ENCODE measurements at places on chromosomes 5 and 9.

- no peak for DNase-seq
Measured at GRCh38 chr5:107012371-107012770, 658.4 kb downstream of the EFNA5 start.

DNA sequence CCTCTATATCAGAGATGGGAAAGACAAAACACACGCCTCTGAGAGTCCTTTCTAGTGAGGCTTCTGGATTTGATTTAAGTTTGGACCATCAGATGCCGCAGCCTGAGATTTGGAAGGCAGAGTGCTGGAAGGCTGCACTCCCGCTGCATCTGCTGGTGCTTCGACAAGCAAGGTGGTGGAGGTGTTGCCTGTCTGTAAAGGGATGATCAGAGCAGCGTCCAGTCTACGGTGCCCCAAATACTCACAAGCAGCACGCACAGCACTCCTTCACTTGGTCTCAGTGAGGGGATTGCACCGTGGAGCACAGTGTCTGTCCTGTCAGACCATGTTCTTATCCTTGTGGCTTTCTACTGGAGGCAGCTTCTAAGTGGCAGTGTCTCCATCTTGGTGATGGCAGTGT, 221.4 kb downstream of the GADD45G start:
- no peak for DNase-seq

- DNase-seq = no peak
Measured at GRCh38 chr5:35660451-35660850, 42.8 kb downstream of the SPEF2 start.

- DNase-seq = no peak
Measured at GRCh38 chr5:52922384-52922783, 66.8 kb upstream of the ITGA2 start.

DNA sequence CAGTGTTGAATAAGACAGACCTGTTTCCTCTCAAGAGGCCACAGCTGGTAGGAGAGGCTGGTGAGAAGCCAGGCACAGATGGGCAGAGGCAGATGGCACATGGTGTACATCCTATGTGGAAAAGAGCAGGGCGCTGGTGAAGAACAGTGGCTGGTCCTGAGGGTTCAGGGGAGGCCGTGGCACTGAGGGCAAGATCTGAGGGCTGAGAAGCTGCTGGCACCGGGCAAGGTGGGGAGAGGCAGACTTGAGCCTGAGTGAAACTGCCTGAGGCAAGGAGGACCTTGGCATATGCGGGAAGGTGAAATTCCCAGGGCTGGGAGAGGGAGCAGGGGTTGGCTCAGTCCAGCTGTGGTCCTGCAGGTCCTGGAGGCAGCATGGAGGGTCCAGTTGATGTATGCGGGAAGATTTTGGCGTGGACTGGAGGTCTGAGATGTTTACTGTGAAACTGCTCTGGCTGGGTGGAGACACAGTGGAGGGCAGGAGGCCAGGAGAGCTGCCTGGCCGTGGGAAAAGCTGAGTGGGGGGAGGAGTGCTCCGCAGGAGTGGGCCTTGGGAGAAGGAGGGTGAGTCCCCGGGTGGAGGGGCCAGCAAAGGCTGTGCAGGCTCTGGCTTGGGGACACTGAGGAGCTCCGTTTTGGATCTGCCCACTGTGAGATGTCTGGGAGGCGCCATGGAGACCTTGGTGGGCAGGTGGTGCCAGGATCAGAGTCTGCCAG, 2.6 kb downstream of the MAN1B1 start:
- no peak for DNase-seq

DNA sequence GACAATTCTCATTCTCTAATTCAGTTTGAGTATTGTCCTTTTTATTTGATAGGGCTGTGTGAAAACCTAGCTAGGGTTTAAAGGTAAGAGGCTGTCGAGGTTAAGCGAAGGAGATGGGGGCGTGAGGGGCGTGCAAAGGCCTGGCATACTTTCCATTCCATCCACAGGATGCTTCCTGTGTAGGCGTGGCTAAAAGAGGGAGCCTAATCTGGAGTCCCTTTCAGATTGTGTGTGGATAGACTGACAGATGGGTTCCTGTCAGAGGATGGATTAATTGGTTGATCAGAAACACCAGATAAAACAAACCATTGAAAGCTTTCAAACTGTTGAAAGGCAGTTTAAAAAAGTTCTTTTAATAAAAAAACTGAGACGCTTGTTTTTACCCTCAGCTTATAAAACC, 1.1 kb upstream of the ELL2 start:
- DNase-seq = peak; percentile 35

DNA sequence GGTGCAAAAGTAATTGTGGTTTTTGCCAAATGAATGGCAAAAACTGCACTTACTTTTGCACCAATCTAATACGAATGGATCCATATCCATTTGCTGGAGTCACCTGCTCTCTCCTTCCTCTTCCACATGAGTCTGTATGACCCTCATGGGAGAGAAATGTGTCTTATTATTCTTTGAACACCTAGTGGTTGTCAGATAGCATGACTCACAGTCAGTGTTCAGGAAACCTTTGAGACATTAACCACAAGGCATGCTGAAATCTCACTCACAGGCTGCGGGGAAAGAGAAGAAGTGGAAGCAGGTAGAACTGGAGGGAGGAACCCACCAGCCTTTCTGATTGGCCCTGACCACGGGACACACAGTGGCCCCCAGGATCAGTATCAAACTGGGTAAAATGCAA, 222.8 kb upstream of the KLF4 start:
- DNase-seq = no peak

- DNase-seq = no peak
Measured at GRCh38 chr5:128693764-128694163, 155.7 kb upstream of the FBN2 start.

GRCh38 chr9:132383462-132383883, 23.2 kb downstream of the TTF1 start:
- DNase-seq = no peak

DNA sequence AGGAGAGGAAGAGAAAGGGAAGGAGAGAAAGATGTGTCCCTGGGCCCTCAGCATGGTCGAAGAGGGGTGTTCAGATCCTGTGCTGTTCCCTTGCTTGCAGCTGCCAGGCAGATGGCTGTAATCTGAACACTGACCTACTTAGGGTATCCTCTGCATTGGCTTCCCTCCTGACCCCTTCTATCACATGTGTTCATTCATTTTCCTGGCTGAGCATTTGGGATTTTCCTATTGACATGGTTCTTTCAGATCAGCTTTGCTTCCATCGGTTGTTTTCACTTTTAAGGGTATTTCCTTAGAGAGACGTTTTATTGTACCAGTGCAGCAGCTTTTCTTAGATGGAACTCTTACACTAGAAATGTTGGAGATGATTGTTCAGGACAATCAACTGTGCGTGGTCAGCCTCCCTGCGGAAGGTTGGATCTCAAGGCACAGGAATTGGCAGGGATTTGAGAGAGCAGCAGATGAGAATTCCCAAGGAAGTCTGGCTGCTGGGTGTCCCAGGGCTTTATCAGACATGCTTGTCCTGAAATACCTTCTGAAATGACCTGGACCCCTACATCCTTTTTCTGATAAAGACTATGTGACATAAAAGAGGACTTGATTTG, 26.0 kb downstream of the ACTBL2 start:
- DNase-seq = no peak

GRCh38 chr9:99465231-99465907, 243.3 kb downstream of the SEC61B start:
- DNase-seq = no peak

GRCh38 chr5:75214409-75214808, 22.3 kb downstream of the ANKRD31 start:
- DNase-seq = no peak

GRCh38 chr5:165244407-165244806, 1739.0 kb downstream of the MAT2B start:
- no peak for DNase-seq

DNA sequence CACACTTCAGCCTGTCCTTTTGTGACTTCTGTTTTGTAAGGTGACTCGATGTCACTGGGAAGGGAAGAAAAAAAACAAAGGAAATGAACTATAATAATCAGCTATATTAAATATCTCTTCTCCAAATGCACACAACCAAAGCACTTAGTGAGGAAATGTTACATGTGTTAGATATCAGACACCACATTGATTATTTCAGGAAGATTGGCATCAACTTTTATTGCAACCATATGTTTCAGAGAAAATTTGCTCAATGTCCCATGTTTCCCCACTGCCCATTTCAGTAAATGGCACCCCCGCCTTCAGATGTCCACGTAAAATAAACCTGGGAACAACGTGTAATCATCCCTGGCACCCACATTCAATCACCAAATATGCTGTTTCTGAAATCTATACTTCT, 151.8 kb downstream of the EPB41L4A start:
- DNase-seq = no peak

- DNase-seq = no peak
Measured at GRCh38 chr9:29209748-29210291, 1636.5 kb upstream of the C9orf72 start.

- no peak for DNase-seq
Measured at GRCh38 chr9:73200694-73201452, 49.2 kb downstream of the ANXA1 start.

DNA sequence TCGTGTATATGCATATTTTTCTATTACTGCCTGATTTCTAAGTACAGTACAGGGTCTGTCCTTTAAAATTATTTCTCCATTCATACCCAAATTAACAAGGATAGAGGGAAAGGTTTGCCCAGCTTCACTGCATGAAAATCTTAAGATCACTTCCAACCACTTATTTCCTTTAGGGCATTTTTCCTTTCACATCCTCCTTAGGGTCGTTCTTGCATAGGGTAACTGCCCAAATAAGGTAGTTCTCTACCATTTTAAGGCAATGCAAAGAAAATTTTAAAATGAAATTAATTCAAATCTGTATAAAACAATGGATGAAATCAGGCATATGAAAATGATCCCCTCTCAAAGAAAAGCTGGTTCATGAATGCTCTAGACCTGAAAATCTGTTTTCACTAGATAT, 4.1 kb upstream of the CDC20B start:
- no peak for DNase-seq

DNA sequence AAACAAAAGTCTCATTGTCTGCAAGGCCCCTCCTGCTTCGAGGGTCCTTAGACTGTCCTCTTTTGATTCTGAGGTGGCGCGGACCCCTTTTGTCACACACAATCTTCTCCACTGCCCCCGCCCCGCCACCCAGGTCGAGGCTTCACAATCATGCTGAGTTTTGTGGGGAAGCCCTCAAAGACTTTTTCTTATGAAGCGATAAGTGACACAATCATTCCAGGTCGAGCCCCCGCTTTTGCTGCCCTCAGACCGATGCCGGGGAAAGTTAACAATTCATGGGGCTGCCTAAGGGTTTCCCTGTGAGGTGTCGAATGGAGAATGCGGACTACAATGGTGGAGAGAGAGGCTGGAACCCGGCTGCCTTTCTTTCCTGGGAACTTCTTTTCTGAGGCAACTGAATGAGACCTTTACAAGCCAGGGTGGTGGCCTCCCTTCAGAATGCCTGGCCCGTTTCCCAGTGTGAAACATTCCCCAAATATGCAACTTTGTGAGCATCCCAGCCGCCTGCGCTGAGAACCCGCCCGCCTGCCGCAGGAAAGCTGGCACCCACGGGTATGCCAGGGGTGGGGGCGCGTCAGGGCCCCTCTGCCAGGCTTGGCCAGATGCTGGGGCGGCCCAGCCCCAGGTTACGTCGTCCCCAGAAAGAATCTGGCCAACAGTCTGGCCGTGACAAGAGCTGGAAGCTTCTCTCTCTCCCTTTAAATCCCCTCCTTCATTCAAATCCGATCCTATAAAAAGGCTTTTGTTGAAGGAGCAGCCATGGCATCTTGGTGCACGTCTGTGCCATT, 71.9 kb downstream of the MAP1B start:
- DNase-seq = no peak

DNA sequence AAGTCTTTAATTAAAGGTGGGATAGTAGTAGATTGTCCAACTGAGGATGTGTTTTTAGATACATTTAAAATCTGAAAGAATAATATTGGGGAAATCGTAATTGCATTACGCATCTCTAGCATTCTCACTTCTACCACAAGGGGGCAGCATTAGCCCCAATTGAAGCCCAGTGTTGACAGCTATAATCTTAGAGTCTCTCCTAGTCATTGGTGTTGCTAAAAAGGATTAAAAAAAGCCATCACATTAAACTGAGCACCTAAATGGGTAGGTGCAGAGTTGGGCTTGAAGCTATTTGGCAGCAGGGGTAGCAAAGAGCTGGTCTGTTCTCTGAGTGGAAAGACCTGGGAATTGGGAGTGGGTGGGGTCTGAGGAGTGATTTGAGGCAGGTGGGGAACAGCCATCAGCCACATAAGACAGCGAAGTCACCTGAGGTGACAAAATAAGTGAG, 177.2 kb downstream of the OSTF1 start:
- peak; percentile 6 for DNase-seq

GRCh38 chr9:110588296-110588695, 8.8 kb upstream of the SVEP1 start:
- DNase-seq = no peak

GRCh38 chr9:98081477-98082219, 25.1 kb downstream of the NANS start:
- DNase-seq = no peak

GRCh38 chr5:68288707-68289134, 73.2 kb downstream of the PIK3R1 start:
- no peak for DNase-seq

- DNase-seq = no peak
Measured at GRCh38 chr9:22343218-22343611, 103.4 kb upstream of the DMRTA1 start.

DNA sequence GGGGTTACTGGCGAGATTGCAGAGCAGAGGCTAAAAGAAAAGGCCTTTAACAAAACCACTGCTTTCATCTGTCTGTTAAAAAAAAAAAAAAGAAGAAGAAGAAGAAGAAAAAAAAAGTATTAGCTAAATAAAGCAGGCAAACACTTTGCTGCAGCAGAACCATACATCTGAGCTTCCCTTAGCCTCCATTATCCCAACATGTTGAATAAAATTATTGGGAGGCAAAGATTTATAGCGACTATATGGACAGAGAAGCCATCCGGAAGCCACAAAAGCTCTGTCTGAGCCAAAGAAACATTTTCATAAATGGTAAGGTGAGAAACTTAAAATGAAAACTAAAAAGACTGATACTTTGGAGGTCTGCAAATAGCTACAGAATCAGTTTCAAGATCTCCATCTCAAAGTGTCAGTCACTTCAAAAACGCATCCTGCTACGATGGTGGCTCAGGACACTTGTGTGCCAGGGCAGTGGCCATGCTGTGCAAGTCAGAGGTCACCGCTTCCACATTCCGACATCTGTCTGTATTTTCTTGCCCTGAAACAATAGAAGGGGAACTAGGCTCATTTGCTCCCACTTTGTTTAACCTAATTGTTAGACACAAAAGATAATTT, 9.6 kb downstream of the EFNA5 start:
- no peak for DNase-seq

DNA sequence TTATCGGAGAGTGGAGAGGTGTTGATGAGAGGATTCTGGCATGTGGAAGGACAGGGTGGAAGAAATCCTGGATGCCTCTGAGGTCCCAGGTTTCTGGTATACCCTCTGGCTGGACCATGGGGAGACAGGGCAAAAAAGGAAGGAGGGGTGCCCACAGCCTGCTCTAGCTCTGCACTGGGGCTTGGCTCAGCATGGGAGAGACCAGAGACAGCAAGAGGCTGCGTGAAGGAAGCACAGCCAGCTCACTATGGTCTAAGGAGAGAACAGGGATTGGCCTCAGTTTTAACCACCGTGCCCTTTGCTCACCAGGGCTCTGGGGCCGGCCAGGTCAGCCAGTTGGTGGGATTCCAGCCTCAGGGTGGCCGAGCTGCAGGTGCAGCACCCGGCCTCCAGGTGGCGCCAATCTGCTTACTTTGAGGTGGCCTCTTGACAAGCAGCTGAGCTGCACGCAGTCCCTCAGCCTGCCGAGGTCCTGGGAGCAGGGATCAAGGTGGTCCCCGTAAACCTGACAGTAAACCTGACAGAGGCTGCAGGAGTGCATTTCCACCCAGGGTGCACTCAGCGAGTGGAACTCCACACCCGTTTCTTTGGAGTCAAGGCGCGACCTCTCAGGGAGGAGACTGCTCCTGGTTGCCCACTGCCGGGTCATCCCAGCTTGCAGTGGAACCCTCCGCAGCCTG, 25.0 kb upstream of the SPTLC1 start:
- peak; percentile 55 for DNase-seq

Data from T-helper 2 cell (primary cell).